ENCODE measurements at places on chromosomes 7 and 10.

GRCh38 chr7:67462781-67463191, 466.2 kb downstream of the TYW1 start:
- DNase-seq, result peak; percentile 60

- DNase-seq, result peak; percentile 22
Observed at GRCh38 chr7:35624299-35625186, 70.4 kb downstream of the HERPUD2 start.

GRCh38 chr7:47719675-47720074, 137.8 kb upstream of the TNS3 start:
- no peak for DNase-seq

DNA sequence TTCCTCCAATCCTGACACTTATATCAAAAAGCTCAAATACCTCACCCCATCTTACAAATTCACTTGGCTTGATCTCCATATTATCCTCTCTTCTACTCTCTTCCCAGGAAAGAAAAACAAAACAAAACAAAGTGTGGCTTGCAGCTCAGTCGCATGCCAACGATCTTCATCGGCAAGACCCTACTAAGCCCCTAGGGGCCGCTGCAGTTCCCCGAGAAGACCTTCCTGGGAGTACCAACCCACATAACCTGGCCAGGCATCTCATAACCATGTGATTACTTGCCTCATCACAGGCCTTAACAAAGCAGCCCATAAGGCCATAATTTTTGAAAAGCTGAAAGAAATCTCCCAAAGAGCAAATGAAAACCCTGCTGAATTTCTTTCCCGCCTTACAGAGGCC, 103.7 kb downstream of the ZNF92 start:
- DNase-seq, result no peak

- no peak for DNase-seq
Observed at GRCh38 chr7:148325208-148325607, 265.4 kb upstream of the C7orf33 start.

Data from AG10803 (cell line).